Activated naive CD4-positive, alpha-beta T cell treated with anti-CD3 and anti-CD28 coated beads, Interleukin-2, amount 50 U/mL, for 72 hours (primary cell): ENCODE measurements at places on chromosomes 2 and 18. TPM values are rescaled to one million over a fixed set of nuclear protein-coding genes. Genes with fewer than 3 reads are reported as not detected.

The CAPN14 gene
- total RNA-seq, result 1.2 TPM

The DDX1 gene
- 82.4 TPM for total RNA-seq

The UPP2 gene
- not detected for total RNA-seq

The SULT1C4 gene
- total RNA-seq, result not detected

The CEBPZ gene
- 60.6 TPM for total RNA-seq

The FAHD2B gene
- 21.6 TPM for total RNA-seq
